AG08395 (cell line): ENCODE measurements at places on chromosomes 13 and 19.

GRCh38 chr13:106996867-106997618, 429.1 kb upstream of the ARGLU1 start:
- no peak for DNase-seq

DNA sequence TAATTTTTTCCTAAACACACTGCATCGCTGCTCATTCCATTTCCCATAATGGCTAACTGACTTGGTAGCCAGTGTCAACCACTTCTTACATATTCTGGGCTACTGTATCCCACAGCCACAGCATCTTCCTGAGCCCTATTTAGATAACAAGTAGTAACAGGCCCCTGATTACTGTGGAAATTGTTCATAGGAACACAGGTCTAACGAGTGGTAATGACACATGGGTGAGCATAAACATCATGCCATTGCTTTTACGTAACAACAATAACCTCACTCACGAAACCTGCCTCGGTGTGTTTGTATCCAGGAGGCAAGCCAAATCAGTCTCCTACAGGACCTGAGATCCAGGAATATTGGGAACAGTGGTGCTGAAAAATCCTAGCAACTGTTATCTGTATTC, 438.6 kb downstream of the KLF5 start:
- DNase-seq, result no peak

GRCh38 chr19:13860679-13861391, 16.1 kb upstream of the NANOS3 start:
- DNase-seq, result no peak

- DNase-seq, result no peak
Observed at GRCh38 chr19:58450856-58451357, 515 bp upstream of the ZNF324B start.

- no peak for DNase-seq
Observed at GRCh38 chr13:93784191-93784590, 557.6 kb downstream of the GPC6 start.

DNA sequence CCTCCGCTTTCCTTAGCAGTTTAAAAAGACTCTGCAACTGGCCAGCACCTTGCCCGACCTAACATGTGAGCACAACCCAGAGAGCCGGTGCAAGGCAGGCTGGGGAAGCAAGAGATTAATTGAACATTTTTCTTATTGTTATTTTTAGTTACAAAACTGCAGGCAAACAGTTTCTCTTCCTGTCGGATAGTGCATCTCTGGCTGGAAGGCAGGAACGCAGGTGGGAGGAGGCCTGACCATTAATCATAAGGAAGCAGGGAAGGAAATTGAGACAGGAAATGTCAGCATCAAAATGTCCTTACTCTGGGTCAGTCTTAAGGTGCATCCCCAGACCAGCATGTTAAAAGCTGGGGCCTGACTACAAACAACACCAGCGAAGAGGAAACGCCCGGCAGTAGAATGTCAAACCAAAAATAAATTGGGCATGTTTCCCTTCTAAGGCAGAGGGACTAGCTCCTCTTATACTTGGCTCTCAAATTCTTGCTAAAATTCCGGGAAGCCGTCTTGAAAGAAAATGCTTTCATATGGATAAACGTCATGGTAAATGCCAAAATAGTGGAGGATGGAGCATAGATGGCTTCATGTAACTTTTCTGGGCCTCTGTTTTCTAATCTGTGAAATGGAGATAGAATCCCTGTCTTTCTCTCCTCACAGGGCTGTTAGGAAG, 226.8 kb downstream of the RAP2A start:
- DNase-seq, result no peak

DNA sequence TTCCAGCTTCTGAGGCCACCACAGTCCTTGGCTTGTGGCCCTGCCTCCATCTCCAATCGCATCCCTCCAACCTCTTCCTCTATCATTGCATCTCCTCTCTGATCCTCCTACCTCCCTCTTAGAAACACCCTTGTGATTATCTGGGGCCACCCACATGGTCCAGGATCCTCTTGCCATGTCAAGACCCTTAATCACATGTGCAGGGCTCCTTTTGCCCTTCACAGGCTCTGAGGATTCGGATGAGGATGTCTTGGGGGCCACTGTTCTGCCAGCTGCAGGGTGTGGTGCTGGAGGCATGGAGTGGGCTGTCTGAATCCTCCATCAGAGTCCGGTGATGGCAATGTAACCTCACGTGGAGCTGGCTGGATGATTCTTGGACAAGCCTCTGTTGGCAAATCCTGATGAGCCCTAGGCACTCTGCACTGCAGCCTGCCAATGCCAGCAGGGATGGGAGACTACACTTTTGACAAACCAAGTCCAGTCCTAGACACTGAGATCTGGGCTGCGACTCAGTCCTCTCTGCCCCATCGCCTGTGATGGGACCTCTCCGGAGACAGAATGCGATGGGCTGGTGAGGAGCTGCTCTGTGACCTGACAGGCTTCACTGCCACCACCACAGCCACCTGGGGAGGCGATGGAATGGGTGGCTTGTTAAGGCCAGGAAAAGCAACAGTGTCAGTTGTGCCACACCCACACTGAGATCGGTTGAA, 61.2 kb downstream of the CCDC70 start:
- no peak for DNase-seq

- no peak for DNase-seq
Observed at GRCh38 chr13:34335014-34336007, 517.4 kb downstream of the RFC3 start.

GRCh38 chr13:28651810-28652401, 7.0 kb upstream of the POMP start:
- DNase-seq, result no peak

DNA sequence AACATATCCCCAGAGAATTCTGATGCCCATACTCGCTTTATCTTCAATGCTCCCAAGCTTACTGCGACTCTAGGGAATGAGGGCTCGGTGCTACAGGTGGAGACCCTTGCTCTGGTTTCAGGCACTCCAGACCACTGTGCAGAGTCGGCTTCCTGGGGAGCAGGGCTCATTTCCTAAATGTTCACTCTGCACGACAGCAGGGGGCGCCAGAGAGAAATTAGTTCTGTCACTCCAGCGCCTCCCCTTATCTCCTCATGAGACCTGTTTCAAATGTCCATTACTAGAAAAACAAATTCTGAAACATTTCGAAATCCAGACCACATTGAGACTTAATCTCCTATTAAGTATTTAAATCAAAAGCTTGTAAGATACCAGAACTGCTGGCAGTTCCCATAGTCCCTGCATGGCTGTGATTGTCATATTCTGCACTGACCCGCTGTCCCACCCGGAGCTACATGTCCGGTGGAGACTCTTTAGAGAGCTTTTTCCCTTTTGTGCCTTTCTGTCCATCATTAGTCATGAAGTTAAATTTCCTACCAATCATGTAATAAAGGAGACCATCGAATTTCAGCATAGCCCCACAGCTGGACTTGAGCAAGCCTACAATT, 22.4 kb downstream of the EPSTI1 start:
- peak; percentile 72 for DNase-seq

GRCh38 chr13:39988351-39988750, 332.9 kb downstream of the COG6 start:
- no peak for DNase-seq

DNA sequence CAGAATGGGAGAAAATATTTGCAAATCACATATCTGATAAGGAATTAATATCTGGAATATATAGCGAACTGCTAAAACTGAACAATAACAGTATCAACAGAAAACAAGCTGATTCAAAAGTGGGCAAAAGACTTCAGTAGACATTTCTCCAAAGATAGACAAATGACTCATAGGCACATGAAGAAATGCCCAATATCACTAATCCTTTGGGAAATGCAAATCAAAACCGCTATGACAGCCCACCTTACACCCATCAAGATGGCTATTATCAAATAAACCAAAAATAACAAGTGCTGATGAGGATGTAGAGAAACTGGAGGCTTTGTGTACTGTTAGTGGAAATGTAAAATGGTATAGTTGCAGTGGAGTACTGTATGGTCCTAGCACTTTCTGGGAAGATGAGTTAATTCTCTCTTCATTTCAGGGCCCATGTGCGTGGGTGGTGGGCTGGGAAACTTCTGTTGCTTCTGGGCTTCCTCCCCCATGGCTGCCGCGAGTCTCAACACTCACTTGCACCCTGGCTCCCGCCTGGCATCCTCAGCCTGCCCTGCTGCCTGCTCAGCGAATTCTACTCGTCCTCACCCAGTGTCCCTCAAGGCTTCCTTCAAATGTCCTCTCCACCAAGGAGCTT, 12.4 kb upstream of the GJA3 start:
- no peak for DNase-seq

- DNase-seq, result no peak
Observed at GRCh38 chr19:35290381-35291127, 1.4 kb upstream of the MAG start.
